ENCODE measurements at places on chromosomes 2 and 18.

GRCh38 chr2:74053959-74054715 lies 69.4 kb downstream of the TET3 start:
- no peak for DNase-seq

DNA sequence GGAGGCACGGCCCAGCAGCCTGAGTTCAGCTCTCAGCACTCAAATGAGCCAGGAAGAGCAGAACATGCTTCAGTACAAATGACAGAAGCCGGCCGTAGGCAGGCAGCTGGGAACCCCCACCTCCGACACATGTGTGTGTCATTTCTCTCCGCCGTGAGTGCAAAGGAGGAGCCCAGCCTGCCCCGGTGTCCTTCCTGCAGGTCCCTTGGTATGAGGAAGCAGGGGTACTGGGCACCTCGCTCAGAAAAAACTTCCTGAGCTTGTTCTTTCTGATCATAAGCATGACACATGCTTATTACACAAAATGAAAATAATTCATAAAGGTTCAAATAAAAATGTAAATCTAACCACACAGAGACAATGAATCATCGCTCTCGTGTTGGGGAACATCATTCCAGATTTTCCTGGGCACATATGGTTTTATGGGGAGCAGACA lies 35.3 kb downstream of the KCNF1 start:
- no peak for DNase-seq

DNA sequence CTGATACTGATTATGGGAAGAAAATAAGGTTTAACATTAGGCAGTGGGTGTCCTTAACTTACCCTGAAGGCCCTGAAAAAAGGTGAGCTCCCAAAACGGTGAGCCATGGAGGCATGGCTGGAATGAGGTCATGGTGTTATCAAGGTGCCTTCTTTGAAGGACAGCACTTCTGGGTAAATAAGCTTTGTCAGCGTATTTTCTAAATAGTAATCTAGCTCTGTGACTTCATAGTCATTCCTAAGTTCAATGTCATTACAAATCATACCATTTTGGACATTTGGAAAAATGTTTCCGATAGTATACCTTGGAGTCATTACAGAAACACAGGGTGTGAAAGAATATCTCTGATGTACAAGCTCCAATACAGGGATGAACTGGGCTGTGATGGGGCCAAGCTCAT lies 35.2 kb upstream of the CNGA3 start:
- no peak for DNase-seq

GRCh38 chr2:197184959-197185586 lies 125.5 kb downstream of the ANKRD44 start:
- no peak for DNase-seq

- DNase-seq = no peak
Measured at GRCh38 chr18:45168866-45169600, 446.2 kb upstream of the SLC14A2 start.

DNA sequence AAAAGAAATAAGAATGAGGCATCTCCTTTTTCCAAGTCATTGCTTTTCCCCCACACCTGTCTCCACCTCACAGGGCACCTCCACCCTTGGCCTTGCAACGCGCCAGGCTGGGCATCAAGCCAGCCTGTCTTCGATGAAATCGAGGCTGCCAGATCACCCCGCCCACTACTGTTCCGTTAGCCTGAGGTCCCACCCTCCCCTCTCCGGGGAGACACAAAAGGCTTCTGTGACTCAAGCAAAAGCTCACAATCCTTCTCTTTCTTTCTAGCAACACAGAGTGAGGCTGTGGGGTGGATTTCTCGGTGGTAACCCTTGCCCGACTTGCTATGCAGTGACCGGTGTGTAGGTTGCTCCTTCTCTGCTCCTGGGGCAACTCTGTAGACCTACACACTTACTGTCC lies 9.9 kb downstream of the TNP1 start:
- no peak for DNase-seq

DNA sequence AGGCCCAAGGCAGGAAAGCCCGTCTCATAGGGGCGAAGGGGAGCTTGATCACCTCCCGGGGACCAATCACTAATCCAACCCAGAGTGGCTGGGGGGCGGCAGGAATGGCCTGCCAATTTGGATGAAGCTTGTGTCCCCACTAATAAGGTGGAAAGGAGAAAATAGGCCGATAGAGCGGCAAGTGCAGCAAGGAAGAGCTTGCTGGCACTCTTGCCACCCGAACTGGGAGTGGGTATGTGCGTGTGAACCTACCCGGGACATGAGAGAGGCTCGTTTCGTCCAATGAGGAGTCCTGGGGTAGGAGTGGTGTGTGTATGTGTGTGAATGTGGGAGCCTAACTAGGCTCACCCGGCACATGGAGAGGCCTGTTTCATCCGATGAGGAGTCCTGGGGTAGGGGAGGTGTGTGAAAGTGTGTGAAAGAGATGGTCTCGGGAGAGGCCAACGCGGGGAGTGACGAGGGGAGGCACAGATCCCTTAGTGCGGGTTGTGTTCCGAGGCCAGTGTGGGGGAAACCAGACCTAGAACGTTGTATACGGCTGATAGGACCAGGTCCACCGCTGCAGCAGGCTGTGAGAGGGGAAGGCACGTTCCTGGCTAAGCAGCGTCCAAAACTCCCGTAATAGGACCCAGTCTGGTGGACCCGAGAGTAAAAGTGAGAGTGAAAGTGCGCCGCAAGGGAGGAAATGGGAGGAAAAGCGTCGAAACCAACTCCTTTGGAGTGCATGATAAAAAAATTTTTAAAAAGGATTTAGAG lies 47.1 kb upstream of the SELENOI start:
- DNase-seq = no peak

GRCh38 chr2:240864475-240864874 lies 4.1 kb upstream of the AGXT start:
- no peak for DNase-seq

- DNase-seq = no peak
Measured at GRCh38 chr2:8728305-8729015, 46.6 kb downstream of the ID2 start.

DNA sequence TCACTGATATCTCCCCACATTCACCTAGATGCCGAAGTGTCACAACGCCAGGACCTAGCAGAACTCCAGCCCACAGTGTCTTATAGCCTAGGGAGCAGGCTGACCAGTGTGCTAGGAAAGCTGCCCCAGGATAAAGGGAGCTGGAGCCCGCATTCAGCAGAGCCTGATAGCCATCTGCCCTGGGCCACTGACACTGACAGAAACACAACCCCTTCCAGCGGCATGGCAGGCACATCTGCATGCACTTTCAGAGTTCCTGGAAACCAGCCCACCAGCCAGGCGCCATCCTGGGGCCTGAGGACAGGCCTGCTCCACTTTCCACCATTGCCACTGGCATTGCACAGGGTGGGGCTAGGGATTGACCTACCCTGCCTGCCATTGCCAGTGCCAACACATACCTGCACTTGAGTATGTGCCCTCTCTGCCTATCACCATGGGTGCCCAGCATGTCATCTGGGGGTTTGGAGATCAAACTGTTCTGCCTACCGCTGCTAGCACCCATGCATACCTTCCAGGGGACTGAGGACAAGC lies 290.1 kb upstream of the KLHL14 start:
- no peak for DNase-seq

DNA sequence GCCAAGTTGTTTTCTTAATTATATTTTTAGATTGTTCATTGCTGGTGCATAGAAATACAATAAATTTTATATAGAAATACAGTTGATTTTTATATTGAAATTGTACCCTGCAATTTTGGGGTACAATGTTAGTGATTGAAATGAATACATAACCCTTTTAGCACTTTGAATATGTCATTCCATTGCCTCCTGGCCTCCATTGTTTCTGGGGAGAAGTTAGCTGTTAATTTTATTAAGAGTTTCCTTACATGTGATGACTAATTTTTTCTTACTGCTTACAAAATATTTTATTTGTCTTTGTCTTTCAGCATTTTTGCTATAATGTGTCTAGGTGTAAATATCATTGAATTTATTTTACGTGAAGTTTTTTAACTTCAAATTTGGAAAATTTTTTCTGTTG lies 176.5 kb upstream of the DCC start:
- DNase-seq = no peak

- no peak for DNase-seq
Measured at GRCh38 chr2:23208339-23208738, 176.6 kb upstream of the KLHL29 start.

- no peak for DNase-seq
Measured at GRCh38 chr18:42413870-42414269, 458.8 kb downstream of the PIK3C3 start.

DNA sequence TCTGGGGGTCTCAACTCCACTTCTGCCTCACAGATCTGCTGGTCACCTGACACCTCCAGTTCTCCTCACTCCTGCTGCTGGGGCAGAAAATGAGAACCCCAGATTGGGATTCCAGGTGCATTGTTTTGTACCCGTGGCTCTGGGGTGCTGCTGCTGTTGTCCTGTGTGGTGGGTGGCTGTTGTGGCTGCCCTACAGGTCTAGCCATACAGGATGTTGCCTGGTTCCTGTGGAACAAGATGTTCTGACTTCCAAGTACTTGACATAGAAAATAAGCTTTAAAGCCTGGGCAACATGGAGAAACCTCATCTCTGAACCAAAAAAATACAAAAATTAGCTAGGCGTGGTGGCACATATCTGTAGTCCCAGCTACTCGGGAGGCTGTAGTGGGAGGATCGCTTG lies 38.1 kb downstream of the CHRNA1 start:
- no peak for DNase-seq

DNA sequence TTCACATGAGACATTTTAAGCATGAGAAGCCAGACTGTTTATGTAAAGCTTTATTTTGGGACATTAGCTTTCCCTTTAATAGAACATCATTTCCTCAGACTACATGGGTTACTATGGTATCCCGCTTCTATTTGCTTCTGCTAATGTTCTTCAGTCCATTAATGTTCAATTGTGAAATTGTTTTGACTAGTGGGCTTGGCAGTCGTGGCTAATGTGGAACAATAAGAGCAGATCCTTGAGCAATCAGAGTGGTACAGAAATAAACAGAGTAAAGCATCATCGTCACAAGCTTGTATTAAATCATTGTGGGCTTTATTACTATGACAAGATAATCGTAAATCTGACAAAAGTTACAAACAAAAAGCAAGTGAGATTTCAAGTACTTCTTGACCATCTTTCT lies 60.2 kb downstream of the PDE1A start:
- no peak for DNase-seq

DNA sequence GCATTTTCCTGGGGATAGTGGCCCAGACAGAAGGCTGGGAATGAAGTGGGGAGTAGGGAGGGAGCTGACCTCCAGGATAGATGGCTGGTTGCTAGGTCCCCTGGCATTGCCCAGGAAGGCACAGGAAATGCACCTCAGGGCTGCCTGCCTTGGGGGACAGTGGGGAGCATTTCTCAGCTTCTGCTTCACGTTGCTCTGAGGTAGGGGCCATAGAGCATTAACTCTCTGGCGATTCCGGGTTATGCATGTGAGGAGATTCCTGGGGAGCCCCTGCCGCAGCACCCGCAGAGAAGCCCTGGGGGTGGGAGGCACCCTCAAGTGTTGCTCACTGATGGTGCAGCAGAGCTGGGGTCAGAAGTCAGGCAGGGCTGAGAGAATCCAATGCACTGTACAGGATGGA lies 256.5 kb downstream of the CYP26B1 start:
- DNase-seq = no peak

- DNase-seq = no peak
Measured at GRCh38 chr2:190060626-190061025, 1.9 kb downstream of the MSTN start.

DNA sequence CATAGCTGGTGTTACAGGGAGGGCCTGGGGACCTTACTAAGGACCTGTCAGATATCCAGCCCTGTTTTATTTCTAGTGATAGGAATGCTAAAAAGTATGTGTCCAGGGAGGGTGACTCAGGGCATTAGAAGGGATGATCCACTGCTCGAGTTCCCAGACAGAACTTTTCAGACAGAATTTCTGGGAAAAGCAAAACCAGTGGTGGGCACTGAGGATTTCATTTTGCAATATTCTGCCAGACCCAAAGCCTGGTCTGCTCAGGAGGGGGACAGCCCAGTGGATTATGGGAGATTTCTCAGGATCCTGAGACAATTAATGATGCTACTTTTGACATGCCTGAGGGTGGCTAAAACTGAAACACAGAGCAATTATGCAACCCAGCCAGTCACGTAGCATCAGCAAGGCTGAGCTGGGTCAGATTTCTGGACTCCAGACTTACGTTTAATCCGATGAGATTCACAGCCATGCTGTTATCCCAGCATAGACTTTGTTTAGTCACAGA lies 4.7 kb upstream of the KCNE4 start:
- no peak for DNase-seq

DNA sequence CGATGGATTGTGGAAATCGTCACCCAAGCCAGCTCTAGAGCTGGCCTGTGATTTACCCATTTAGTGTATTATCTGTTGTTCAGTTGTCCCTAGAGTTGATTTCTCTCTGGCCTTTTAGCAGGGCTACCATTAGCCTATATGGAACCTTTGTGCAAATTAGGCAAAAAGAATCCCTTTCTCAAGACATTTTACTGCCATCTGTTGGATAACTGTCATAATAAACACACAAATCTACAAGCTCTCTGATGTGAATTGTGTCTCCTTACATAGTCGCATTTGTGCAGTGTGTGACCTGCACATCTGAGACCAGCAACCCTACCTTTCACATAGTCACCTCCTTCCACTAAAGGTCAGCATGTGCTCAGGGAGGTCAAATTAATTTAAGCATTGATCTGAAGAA lies 34.0 kb downstream of the LOXHD1 start:
- no peak for DNase-seq

DNA sequence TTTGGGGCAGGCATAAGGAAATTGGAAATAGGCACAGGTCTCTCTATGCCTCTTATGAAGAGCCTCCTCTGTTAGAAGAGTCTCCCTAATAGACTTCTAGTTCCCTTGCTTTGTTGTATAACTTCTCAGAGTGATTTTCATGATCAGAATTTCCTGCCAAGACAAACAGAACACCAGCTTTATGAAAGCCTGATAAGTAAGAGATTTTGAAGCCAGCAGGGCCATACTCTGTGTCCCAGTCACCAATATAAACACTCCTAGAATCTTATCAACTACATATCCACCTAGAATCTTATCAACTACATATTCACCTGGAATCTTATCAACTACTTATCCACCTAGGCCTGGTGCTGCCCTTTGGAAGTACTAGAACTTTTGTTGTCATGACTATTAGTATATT lies 579.5 kb downstream of the ARHGAP15 start:
- DNase-seq = no peak

DNA sequence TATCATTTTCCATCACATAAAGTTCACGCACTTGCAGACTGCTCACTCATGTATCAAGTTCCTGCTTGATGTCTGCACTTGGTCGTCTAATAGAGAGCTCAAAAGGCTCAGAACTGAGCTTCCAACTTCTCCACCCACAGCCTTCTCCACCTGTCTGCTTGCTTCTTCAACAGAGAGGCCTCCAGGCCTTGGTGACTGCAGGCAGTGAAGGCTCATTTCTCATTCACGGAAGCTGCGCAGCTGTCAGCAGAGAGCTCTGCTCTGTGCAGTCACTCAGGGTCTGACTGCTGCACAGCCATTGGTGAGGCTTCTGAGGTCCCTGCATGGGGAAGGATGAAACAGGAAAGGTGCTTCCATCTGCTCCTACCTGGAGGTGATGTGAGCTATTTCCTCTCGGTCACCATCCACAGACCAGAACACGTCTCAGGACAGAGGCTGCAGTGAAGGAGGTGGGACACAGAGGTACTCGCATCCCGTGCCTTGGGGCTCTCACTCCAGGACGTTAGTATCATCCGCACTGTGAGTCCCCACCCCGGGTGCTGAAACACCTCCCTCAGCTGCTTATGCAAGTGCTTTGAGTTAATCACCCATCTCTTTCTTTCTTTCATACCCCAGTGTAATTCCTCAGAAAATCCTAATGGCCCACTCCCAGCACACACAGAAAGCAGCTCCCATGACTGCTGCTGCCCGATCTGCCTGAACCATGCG lies 126.2 kb downstream of the TMEM18 start:
- DNase-seq = no peak

- DNase-seq = no peak
Measured at GRCh38 chr2:242044313-242044590, 174.7 kb downstream of the RTP5 start.

- DNase-seq = no peak
Measured at GRCh38 chr18:9859232-9859631, 26.5 kb upstream of the TXNDC2 start.

Data from T-helper 17 cell (primary cell).